ENCODE measurements at places on chromosomes 16 and 17. TPM values are rescaled to one million over a fixed set of nuclear protein-coding genes. Genes with fewer than 3 reads are reported as not detected.

SEPTIN12 gene
- total RNA-seq = 0.96 TPM

FASN gene
- total RNA-seq = 439 TPM

GRCh38 chr16:56956076-56956475 is 5.7 kb upstream of the CETP start:
- no peaks in the 10 kb centered on the region for H3K4me1 ChIP-seq
- no peaks in the 10 kb centered on the region for H3K27me3 ChIP-seq
- DNase-seq = no peak
- no peaks in the 10 kb centered on the region for H3K36me3 ChIP-seq
- no peak overlapping the region for H3K4me3 ChIP-seq

DNA sequence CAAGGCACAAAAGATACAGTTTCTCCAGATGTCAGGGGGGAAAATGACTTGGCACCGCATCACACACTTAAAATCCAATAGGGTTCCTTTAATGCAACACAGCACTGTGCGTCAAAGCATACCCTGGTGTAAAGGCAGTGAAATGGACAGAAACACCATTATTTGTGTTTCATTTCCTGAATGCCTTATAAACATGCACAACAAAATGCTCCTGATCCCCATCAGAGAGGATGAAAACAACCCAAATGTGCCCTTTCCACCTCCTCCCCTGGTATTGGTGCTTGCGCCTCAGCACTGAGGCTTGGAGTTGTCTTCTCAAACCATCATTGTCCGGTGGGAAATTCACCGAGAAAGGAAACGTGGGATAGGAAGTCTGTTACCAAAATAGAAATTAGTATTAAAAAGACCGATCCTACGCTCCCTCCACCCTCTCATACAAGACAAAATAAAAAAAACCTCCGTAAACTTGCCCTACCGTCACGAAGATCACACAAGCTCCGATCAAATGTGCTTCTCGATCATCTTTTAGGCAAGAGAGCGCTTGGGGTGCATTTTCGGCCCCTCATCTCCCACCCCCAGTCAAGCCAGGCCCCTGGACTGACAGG is 722 bp downstream of the CDC27 start:
- DNase-seq = no peak
- peaks cover 5% of the 10 kb centered on the region for H3K27me3 ChIP-seq
- peaks cover 16% of the 10 kb centered on the region for H3K4me1 ChIP-seq
- H3K27ac ChIP-seq = peak overlapping the region; percentile 91

DNA sequence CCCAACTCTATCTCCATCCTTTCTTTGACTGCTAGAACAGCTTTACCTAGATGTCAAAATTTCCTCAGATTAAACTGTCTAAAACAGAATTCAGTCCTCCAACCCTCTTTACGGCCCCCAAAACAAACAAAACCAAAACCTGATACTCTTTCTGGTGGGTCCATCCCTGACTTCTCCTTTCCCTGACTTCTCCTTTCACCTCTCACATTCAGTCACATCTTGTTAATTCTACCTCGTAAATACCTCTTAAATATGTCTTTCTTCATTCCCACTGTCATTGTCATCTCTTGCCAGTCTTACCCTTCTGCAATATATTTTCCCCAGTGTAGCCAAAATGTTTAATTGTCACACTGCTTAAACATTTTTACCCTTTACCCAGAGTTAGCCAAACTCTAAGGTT is 4.6 kb downstream of the PPM1E start:
- peak overlapping the region; percentile 78 for H3K4me3 ChIP-seq
- DNase-seq = no peak
- H3K4me1 ChIP-seq = peaks cover 27% of the 10 kb centered on the region
- peak overlapping the region; percentile 44 for H3K27ac ChIP-seq
- H3K36me3 ChIP-seq = peaks cover 6% of the 10 kb centered on the region

DNA sequence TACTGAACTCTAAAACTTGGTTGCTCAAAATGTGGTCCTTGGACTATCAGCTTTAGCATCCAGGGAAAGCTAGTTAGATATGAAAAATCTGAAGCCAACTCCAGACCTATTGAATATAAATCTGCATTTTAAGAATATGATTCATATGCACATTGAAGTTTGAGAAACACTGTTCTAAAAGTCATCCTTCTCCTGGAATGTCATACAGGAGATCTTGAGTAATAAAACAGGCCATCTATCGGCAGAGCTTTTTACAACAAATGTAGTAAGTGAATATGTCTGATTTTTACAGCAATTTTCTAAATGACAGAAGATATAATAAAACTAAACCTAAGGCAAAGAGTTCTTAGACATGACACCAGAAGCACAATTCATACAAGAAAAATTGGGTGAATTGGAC is 140.4 kb downstream of the PMP22 start:
- peaks cover 5% of the 10 kb centered on the region for H3K36me3 ChIP-seq
- no peaks in the 10 kb centered on the region for H3K4me1 ChIP-seq
- H3K27me3 ChIP-seq = no peaks in the 10 kb centered on the region
- DNase-seq = no peak
- no peak overlapping the region for H3K4me3 ChIP-seq
- no peak overlapping the region for H3K27ac ChIP-seq

GRCh38 chr17:13531721-13532120 is 70.0 kb downstream of the HS3ST3A1 start:
- H3K36me3 ChIP-seq = peaks cover 4% of the 10 kb centered on the region
- peaks cover 2% of the 10 kb centered on the region for H3K27me3 ChIP-seq
- H3K27ac ChIP-seq = no peak overlapping the region
- DNase-seq = no peak
